ENCODE measurements at places on chromosomes 4 and X.

DNA sequence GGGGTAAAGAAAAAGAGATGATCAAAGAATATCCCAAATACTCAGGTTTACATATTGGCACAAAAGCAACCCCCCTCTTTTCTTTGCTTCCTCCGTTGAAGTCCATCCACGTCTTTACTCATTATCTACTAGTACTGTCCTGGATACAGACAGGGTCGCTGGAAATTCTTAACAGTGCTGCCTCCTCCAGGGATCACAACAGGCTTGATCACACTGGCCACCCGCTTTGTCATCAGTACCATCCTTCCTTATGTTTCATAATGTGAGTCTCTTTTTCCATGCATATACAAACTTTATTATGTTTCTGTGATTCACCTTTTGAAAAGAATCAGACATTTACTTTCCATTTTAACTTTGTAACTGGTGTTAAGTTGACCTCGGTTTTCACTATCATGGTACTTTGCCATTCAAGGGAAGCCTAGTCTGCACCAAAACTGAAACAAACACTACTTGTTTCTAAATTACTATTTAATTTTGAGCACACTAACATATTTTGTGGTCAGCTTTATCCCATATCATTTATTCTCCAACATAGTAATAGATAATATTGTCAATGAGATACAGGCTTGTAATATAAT, 387.5 kb upstream of the PPP1R2C start:
- DNase-seq: no peak

DNA sequence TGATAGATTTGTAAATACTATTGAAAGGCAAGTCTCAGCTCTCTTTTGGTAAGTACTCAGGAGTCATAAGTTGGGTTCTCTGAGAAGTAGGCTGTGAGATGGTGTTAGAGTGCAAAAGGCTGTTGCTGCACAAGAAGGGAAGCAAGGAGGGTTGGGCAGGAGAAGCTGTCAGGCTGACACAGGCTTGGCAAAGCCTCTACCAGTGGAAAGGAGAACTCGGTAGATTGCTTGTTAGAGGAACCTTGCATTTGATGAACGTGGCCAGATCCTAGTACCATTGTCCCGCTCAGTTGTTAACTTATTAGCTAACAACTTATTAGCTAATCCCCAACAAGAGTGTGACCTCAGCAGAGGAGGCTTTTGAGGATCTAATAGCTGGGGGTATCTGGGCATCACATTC, 449.3 kb upstream of the BOD1L1 start:
- DNase-seq: no peak

DNA sequence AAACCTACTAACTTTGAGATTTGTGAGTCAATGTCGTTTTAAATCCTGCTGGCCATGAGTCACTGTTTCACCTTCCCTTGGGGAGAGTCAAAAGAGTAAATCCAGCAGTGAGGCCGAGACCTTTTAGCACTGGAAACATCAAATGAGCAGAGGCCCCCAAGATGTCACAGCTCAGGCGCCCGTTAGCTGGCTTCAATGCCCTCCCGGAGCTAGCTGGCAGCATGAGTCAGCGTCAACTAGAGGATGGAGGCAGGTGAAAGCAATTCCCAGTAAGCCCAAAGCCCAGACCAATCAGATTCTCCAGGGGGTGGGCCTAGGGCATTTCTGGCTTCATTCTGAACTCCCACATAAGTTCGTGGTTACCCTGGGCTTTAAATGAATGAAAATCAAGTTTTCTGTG, 170.9 kb downstream of the CLCN4 start:
- DNase-seq: no peak

DNA sequence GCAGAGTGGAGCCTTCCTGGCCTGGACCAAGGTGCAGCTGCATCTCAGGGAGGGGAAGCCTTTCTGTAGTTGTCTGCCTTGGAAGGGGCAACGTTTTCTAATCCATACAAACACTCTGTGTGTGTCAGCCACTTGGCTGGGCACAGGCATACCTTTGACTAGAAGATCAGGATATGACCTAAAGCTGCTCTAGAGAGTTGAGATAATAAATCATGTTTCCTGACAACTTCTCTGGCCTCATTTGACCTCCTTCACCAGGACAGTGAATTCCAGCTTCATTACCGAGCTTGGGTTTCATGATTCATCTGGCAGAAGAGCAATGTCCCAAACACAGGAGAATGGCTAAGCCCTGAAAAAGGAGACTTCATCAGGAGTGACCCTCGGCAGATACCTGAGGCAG, 89.6 kb upstream of the KIT start:
- DNase-seq: no peak

- no peak for DNase-seq
Observed at GRCh38 chr4:7156328-7156727, 36.0 kb upstream of the SORCS2 start.

DNA sequence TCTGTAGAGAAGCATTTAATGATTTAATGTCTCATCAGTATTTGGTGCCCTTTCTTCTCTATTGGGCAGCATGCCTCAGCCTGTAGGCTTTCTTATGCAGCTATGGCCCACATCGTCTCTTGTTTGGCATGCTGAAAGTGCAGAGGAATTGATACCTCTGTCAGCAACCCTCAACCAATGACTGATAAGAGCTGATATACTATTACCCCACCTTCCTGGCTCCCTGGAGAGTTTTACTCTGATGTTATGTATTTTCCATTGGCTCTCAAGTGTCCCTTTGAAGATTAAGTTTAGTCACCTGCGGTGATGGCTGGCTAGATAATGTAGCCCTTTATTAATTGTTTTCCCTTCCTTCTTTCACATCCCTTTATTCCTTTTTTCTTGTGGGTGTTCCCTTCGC, 41.2 kb upstream of the PDHA2 start:
- DNase-seq: no peak

DNA sequence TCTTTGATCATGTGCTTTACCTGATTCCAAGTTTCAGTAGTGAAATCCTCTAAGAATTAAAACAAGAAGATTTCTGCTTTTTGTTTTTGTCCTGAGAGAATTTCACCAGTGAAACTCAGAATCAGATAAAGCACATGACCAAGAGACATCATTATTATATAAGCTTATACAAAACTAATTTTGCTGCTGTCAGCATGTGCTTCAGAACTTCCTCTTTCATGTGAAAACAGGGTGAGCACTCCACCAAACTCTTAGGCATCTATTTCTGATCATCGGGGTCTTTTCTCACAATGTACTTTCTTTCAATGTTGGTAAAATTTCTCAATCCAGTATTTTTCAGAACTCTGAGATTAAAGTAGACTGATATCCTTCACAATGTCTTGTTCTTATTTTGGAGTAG, 152.1 kb downstream of the SLC39A8 start:
- no peak for DNase-seq

DNA sequence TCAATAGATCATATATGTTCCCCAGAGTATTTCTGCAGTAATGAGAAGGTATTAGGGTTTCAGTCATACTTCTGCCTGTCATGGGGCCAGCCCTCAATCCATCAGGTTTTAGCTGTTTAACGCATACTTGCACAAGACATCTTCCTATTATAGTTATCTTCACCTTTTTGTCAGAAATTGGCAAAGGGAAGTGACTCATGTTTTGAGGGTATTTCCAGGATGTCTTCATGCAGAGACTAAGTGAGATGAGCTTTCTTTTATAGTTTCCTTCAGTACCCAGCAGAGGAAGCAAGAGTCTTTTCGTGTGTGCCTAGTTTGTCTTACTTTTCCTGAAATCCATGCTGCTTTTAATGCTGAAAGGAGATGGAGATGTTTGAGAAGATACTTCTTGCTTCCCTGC, 9.5 kb downstream of the CSTF2 start:
- peak; percentile 27 for DNase-seq
